Choroid plexus epithelial cell (primary cell): ENCODE measurements at places on chromosomes 7 and 10.

GRCh38 chr10:95500097-95500496 is 61.1 kb downstream of the SORBS1 start:
- DNase-seq: no peak

GRCh38 chr10:70381471-70382421 is 679 bp downstream of the LRRC20 start:
- no peak for DNase-seq

DNA sequence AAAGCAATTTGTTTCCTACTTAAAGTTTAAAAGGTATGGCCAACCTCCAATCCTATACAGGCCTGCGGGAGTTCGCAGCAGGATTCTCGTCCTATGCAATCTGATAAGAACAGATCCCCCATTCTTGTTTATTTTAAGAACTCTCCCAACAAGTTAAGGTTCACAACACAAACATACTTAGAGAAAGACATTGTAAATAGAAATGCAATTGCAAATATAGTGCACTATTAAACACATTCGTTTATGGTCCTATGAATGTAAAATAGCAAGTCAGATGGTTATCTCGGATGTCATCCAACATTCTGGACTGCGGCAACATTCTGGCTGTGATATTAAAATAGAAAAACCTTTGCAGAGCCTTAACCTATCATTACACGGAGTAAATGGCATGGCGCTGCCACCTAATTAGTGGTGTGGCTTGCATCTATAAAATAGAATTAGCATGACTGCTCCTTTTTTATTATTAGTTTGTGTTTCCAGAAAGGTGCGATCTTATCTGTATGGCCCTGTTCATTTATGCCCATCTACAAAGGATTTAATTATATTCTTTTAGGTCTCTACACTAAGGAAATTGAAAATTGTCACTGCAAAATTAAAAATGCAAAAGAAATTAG is 37.0 kb downstream of the BEND7 start:
- no peak for DNase-seq

DNA sequence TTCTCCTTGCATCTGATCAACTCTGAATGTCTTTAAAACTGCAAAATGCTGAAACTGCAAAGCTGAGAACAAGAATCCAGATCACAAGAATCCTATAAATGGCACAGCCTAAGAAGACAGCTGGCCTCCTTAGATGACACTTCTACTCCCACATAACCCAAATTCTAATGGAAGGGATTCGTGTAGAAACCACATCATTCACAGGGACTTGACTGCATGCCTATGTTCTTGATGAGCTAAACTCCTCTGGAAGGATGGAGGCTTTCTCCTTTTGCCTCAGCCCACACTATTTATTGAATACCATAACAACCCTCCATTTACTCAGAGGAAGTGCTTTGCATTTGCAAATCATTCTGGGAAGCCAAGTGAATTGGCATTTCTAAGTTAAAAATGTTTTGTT is 252.5 kb upstream of the VWC2 start:
- no peak for DNase-seq

- peak; percentile 64 for DNase-seq
Measured at GRCh38 chr7:36986948-36987724, 262.8 kb upstream of the AOAH start.
